ENCODE measurements at places on chromosomes 13 and 19.

GRCh38 chr13:49225223-49226042 lies 5.3 kb downstream of the MLNR start:
- DNase-seq: no peak

- no peak for DNase-seq
These were observed 3.4 kb upstream of the TNNI3 start for GRCh38 chr19:55160986-55161365.

- peak; percentile 35 for DNase-seq
These were observed 205.4 kb downstream of the PDS5B start for GRCh38 chr13:32791545-32792172.

GRCh38 chr19:45591004-45591637 lies 6.5 kb upstream of the OPA3 start:
- peak; percentile 35 for DNase-seq

DNA sequence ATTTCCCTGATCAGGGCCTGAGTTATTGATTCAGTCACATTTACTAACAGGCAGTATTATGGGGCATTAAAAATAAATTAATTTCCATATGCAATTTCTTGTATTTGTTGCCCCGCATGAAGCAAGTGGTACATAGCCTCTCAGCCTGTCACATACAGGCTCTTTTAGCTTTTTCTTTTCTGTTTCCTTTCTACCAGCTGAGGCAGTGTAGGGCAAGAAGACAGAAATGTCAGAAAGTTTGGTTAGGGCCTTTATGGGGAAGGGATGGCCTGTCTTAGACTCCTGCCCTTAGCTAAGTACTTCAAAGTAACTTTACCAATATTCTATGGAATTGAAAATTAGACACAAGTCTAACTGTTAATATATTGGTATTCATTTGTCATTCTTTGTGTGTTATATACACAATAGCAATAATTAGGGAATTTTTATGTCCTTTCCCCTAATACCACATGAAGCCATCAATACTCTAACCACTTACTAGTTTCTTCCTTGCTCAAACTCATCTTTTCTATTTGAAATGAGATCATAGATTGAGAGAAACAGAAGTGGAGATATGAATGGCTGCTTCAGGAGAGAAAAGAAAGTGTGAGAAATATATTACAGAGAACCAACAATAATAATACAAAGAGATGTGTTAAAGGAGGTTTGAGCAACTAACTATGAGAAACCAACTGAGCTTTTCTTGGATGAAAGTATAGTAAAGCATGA lies 669.6 kb downstream of the PCDH17 start:
- DNase-seq: no peak

All from IMR-90 (cell line).